ENCODE measurements at places on chromosomes 12 and 14. TPM values are rescaled to one million over a fixed set of nuclear protein-coding genes. Genes with fewer than 3 reads are reported as not detected.
A peak's percentile ranks its signal among the peaks of the same experiment; 100 is the strongest.

GRCh38 chr14:73787486-73788316, 63.9 kb upstream of the PTGR2 start:
- no peak for DNase-seq

- DNase-seq, result no peak
Measured at GRCh38 chr12:16300736-16301135, 23.3 kb upstream of the SLC15A5 start.

DNA sequence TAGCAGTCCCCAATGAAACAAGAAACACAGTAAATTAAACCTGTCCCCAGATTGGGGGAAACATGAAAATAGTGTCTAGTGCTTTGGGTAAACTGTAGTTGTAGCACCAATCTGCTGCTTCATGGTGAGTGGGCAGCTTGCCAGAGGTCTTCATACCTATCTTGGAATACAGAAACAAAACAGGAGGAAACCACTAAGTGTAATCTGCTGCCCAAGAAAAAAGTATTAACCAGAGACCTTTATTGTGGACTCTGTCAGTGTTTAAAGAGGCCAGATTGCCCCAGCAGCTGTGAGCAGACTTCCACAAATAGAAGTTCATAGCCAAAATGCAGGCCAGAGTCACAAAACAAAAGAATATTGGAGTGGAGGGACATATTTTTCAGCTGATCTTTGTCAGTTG, 2.3 kb downstream of the ISCU start:
- DNase-seq, result no peak

GRCh38 chr12:92394895-92395294, 249.2 kb upstream of the BTG1 start:
- peak; percentile 42 for DNase-seq

DNA sequence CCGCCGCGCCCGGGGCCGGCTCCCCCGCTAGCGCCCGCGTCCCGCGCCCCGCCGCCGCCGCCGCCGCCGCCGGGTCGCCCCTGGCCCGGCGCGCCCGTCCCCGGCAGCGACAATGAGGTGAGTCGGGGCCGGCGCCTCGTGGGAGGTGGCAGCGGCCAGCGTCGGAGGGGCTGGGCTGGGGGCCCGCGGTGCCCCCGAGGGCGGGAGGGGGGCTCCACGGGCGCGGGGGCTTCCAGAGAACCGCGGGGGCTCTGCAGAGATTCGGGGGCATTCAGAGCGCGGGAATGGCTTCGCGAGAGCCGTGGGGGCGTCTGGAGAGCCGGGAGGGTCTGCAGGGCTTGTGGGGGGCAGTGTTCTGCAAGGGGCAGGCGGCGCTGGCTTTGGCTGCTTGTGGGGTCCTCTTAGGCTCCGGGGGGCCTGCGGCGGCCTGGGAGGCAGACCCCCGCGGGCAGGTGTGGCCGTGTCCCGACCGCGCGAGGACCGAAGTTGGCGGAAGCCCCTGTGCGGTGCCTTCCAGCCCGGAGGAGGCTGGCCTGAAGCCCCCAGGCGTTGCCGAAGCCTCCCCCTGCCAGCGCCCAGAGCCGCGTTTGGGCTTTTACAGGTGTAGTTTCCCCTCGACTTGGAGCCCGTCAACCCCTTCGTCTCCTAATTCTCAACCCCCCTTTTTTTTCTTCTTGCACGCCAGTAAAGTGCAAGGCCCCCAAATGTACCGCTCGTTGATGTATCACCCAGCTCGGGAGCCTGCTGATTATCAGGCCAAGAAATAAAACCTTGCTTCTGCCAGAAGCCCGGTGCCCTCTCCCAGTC, 93.1 kb upstream of the EVL start:
- DNase-seq, result no peak

- no peak for DNase-seq
Measured at GRCh38 chr12:94460616-94460959, 921 bp upstream of the CEP83 start.

- DNase-seq, result no peak
Measured at GRCh38 chr14:75010472-75011093, 7.9 kb downstream of the EIF2B2 start.

DNA sequence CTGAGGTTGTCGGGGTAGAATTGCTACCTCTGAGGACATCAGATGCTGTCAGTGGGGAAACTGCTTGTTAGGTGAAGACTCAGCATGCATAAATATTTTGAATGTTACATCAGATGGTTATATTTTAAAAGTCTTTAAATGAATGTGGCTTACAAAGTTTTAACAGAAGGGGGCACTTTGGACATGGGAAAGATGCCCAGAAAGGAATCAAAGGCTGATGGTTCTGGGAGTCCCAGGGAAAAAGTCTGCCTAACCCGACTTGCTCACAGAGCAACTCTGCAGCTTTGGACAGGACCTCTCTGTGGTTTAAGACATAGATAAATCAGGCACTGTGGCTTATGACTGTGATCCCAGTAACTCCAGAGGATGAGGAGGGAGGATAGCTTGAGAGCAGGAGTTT, 474.9 kb downstream of the ATP23 start:
- no peak for DNase-seq

- DNase-seq, result no peak
Measured at GRCh38 chr12:22677781-22678574, 53.0 kb downstream of the ETNK1 start.

- DNase-seq, result no peak
Measured at GRCh38 chr12:66156654-66157053, 13.1 kb downstream of the TMBIM4 start.

DNA sequence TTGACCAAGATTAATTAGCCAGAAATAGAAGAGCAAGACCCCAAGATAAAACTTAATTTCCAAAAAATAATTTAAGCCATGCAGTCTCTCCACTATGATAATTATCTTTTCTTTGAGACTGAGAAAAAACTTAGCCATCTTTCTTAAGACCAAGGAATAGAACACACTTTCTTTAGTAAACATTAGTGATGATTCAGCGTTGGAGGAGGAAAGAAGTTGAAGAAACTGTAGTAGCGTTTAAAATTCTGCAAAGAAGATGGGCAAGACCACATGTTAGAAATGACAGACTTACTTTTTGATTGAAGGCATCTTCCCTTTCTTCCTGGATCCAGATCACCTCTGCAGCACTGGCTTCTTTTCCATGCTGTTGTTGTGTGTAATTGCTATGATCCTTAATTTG, 124.8 kb upstream of the RASSF8 start:
- no peak for DNase-seq

Gene CD163
- total RNA-seq, result 2.1 TPM

Gene NID2
- total RNA-seq, result 0.40 TPM

Gene G2E3
- 47.1 TPM for total RNA-seq

Gene CELA1
- total RNA-seq, result 0.53 TPM

Gene TMEM119
- 0.71 TPM for total RNA-seq
